ENCODE measurements at places on chromosomes 16 and 17. TPM values are rescaled to one million over a fixed set of nuclear protein-coding genes. Genes with fewer than 3 reads are reported as not detected.

The SGCA gene
- 0.22 TPM for total RNA-seq

The NPIPB8 gene
- total RNA-seq, result 0.97 TPM

The AOC2 gene
- total RNA-seq, result 2.9 TPM

The ATPAF2 gene
- total RNA-seq, result 31.2 TPM

The TLCD3B gene
- 14.0 TPM for total RNA-seq

The C17orf50 gene
- total RNA-seq, result 0.65 TPM

The PSMB3 gene
- total RNA-seq, result 266 TPM

The TEKT1 gene
- not detected for total RNA-seq

The KRT20 gene
- 0.43 TPM for total RNA-seq

The ST6GALNAC2 gene
- not detected for total RNA-seq

The AANAT gene
- total RNA-seq, result 1.8 TPM
